ENCODE measurements at places on chromosomes 6 and 20. TPM values are rescaled to one million over a fixed set of nuclear protein-coding genes. Genes with fewer than 3 reads are reported as not detected.

Gene DAAM2
- 0.97 TPM for total RNA-seq

Gene BFSP1
- total RNA-seq, result 3.1 TPM

Gene SUN5
- not detected for total RNA-seq

Gene RBBP8NL
- not detected for total RNA-seq

Gene REM1
- not detected for total RNA-seq

Gene TNFRSF21
- total RNA-seq, result 50.8 TPM

Gene IRF4
- 4.8 TPM for total RNA-seq

Gene RNF144B
- 1.7 TPM for total RNA-seq

Gene SENP6
- 67.8 TPM for total RNA-seq

Gene CDH26
- 3.1 TPM for total RNA-seq

Gene PREX1
- 36.0 TPM for total RNA-seq

Gene NMBR
- total RNA-seq, result not detected

Gene EPPIN
- not detected for total RNA-seq

Gene PLG
- total RNA-seq, result not detected

Gene PTK6
- total RNA-seq, result 0.30 TPM

Gene PPT2
- 25.5 TPM for total RNA-seq

Gene PAK5
- 0.22 TPM for total RNA-seq

Gene SDC4
- total RNA-seq, result 47.3 TPM

Gene DEFB124
- not detected for total RNA-seq

Gene SPATA25
- total RNA-seq, result 0.41 TPM

Gene SPATA2
- 11.5 TPM for total RNA-seq

Gene SLC26A8
- 0.03 TPM for total RNA-seq
